ENCODE measurements at places on chromosomes 12 and 14.
A peak's percentile ranks its signal among the peaks of the same experiment; 100 is the strongest.

GRCh38 chr12:74689071-74689655 is 151.5 kb downstream of the ATXN7L3B start:
- DNase-seq: no peak

GRCh38 chr14:67680121-67680602 is 5.7 kb upstream of the VTI1B start:
- DNase-seq: peak; percentile 73

- DNase-seq: no peak
Measured at GRCh38 chr12:90106568-90106967, 397.9 kb upstream of the ATP2B1 start.

- no peak for DNase-seq
Measured at GRCh38 chr14:73462815-73463214, 4.5 kb upstream of the NUMB start.

DNA sequence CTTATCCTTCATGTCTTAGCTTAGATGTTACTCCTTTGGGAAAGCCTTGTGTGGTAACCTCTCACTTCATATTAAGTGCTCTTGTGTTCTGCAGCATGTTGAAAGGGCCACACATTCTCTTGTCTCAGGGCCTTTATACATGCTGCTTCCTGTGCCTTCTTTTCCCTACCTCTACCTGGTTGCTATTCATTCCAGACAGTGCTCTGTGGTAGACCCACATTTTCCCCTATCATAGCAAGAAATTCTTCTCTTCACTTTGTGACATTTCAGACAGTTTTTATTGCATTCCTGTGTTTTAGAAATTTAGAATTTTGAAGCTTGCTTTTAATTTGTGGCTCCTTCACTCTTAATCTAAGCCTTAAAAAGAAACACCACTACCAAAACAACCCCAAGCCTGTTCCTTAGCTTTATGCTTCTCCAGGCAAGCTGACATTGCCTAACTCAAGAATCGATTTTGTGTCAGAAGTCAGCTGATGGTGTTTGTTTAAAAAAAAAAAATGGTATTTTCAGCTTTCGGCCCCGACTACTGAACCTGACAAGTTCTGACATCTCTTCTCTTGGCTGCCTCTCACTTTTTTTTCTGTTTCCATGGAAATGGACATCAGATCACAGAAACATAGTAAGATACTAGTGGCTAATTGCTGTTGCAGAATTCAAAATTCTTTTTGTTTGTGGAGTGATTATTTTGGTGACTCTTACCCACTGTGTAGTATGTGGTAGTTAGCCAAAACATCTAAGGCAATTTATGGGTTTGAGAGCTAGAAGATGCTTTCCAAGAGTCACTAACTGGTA is 156.3 kb downstream of the NUBPL start:
- DNase-seq: no peak

GRCh38 chr12:15677726-15678201 is 111.4 kb downstream of the EPS8 start:
- no peak for DNase-seq

DNA sequence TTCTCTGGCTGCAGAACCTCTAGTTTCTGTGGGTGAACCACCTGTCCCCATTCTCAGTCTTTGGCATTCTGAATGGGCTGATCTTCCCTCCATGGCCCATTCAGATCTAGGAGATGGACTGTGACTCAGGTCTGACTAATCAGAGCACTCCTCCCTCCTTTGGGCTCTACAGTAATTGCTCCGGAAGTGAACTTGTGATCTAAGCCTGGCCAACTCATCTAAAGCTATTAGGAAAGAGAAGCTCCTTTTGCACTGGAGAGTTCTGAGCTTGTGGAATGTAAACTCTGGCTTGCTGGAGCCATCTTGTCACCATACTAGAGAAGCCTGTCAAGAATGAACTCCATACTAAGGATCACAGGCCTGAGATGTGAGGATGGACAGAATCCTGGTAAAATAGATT is 168.2 kb downstream of the SUDS3 start:
- no peak for DNase-seq

DNA sequence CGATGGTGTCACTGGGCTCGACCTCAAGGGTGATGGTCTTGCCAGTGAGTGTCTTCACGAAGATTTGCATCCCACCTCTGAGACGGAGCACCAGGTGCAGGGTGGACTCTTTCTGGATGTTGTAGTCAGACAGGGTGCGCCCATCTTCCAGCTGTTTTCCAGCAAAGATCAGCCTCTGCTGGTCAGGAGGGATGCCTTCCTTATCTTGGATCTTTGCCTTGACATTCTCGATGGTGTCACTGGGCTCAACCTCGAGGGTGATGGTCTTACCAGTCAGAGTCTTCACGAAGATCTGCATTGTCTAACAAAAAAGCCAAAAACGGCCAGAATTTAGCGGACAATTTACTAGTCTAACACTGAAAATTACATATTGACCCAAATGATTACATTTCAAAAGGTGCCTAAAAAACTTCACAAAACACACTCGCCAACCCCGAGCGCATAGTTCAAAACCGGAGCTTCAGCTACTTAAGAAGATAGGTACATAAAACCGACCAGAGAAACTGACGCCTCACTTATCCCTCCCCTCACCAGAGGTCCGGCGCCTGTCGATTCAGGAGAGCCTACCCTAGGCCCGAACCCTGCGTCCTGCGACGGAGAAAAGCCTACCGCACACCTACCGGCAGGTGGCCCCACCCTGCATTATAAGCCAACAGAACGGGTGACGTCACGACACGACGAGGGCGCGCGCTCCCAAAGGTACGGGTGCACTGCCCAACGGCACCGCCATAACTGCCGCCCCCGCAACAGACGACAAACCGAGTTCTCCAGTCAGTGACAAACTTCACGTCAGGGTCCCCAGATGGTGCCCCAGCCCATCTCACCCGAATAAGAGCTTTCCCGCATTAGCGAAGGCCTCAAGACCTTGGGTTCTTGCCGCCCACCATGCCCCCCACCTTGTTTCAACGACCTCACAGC is 717 bp downstream of the UBC start:
- no peak for DNase-seq

DNA sequence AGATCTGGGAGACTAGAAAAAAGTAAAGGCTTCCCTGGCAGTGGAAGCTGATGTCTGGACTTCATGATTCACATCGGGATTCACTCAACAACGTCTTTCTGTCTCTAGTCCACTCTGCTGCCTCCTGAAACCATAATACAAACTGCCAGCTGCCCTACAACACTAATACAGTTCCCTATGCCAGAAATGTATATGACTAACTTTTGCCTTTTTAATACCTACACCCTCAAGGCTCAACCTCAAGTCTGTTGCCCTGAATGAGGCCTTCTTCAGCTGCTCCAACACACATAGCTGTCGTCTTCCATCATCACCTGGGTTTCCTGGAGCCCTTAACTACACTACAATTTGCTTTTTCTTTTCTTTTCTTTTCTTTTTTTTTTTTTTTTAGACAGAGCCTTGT is 182.7 kb upstream of the BCL2L14 start:
- no peak for DNase-seq

DNA sequence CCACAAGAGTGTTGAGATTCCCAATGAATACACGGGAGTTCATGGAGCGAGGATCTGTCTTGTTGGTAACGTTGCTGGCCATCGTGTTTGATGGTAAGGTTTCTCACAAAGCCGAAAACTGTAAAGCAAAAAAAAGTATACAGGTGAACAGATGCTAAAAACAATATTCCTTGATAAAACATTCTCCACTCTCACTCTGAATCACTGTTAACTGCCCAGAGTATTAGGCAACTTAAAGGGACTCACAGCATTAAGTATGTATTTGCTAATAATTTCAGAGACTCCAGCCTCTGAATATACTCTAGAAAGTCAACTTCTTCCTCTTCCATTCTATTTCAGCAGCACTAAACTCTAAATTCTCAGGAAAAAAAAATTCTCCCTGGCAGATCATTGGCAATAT is 35.1 kb downstream of the HNRNPC start:
- no peak for DNase-seq
